ENCODE measurements at places on chromosomes 2 and 18. TPM values are rescaled to one million over a fixed set of nuclear protein-coding genes. Genes with fewer than 3 reads are reported as not detected.
A peak's percentile ranks its signal among the peaks of the same experiment; 100 is the strongest.

DNA sequence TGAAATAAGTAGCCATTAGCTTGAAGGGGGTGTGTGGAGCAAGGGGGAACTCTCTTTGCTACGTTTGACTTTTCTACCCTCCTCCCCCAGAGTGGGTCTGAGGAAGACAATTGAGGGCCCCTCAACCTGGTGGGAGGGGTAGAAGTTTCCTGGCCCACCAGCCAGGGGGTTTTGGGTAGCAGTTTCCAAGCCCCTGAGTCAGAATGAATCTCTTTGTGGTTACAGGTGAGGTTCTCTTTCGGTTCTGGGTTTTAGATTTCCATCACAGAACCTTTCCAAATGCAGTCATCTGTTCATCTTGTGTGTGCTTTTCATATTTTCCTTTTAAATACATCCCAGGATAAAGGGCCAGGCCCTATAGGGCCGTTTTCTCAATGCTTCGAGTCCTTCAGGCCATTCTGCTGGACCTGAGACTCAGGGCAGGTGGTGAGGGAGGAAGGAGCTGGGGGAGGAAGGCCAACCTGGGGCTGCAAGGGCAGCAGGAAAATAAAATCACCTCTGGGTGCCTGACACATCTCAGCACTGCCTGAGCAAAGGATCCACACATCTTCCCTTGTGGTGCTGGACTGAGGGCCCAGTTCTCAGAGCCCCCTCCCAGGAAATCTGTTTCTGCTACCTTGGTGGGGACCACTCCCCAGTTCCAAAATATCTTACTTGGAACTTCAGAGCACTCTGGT, 4.7 kb downstream of the LBH start:
- no peak overlapping the region for H3K4me3 ChIP-seq
- peaks cover 81% of the 10 kb centered on the region for H3K4me1 ChIP-seq
- H3K27me3 ChIP-seq = no peaks in the 10 kb centered on the region
- H3K36me3 ChIP-seq = peaks cover 54% of the 10 kb centered on the region
- peak; percentile 45 for DNase-seq
- H3K27ac ChIP-seq = peak overlapping the region; percentile 39

- DNase-seq = no peak
- no peaks in the 10 kb centered on the region for H3K27me3 ChIP-seq
- H3K4me1 ChIP-seq = peaks cover 21% of the 10 kb centered on the region
- H3K27ac ChIP-seq = peak overlapping the region; percentile 74
- no peaks in the 10 kb centered on the region for H3K36me3 ChIP-seq
- no peak overlapping the region for H3K4me3 ChIP-seq
These were observed 171.3 kb downstream of the THADA start for GRCh38 chr2:43424262-43425207.

- H3K36me3 ChIP-seq = no peaks in the 10 kb centered on the region
- no peak overlapping the region for H3K27ac ChIP-seq
- no peak overlapping the region for H3K4me3 ChIP-seq
These were observed 5.9 kb upstream of the RALB start for GRCh38 chr2:120246546-120247300.

DNA sequence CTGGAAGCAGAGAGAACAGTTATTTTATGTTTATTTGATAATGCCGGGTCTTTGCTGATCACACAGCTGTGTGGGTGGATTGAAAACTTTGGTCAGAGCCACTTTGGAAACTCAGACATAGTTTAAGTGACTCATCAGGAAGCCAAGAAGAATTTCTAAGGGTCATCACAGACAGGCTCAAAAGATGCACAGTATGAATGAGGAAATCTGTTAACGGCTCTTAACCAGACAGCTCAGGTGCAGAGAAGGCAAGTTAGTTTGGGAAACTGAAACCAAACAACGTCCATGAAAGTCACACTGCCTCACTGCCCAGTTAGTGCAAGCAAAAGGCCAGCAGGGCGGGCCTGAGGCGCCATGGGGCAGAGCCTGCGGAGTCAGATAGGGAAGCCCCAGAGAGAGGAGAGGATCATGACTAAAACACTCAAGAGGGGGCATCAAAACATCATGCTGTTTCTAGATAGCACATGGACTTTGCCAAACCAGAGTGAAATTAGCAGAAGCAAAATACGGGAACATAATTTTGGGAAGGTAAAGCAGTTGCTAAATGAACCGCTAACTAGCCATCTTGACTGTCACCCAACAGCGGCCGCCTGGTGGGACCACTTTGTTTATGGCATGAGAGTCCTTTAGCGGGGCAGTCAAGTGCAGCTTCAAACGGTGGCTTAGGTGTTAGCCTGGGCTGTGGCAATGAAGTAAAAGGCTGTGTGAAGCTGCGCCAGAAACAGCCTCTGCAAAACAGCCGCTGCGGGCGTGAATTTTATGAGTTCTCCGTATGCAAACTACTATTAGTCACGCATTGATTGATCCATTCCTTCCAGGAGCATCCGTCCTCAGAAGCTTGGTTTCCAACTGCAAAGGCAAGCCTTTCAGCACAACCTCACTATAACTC, 101.2 kb downstream of the KCTD18 start:
- H3K4me1 ChIP-seq = no peaks in the 10 kb centered on the region
- no peaks in the 10 kb centered on the region for H3K36me3 ChIP-seq
- H3K27ac ChIP-seq = no peak overlapping the region

GRCh38 chr2:25939257-25939668, 43.0 kb downstream of the KIF3C start:
- H3K27me3 ChIP-seq = no peaks in the 10 kb centered on the region
- no peak overlapping the region for H3K4me3 ChIP-seq
- no peak for DNase-seq

DNA sequence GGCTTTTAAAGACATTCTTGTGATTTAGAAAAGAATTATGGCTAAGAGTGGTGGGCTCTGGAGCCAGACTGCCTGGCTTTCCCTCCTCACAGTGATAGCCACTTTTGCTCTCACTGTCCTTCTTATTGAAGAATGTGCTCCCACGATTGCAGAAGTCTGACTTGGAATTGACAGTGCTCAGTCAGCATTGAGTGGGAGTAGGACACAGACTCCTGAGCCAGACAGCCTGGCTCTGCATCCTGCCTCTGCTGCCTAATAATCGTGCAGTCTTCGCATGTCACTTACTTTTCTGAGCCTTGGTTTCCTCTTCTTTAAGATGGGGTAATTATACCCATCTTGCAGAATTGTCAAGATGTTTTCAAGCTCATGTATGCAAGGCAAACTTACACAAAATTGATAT, 23.3 kb downstream of the SPATS2L start:
- H3K27ac ChIP-seq = no peak overlapping the region
- no peaks in the 10 kb centered on the region for H3K36me3 ChIP-seq
- H3K4me1 ChIP-seq = no peaks in the 10 kb centered on the region

DNA sequence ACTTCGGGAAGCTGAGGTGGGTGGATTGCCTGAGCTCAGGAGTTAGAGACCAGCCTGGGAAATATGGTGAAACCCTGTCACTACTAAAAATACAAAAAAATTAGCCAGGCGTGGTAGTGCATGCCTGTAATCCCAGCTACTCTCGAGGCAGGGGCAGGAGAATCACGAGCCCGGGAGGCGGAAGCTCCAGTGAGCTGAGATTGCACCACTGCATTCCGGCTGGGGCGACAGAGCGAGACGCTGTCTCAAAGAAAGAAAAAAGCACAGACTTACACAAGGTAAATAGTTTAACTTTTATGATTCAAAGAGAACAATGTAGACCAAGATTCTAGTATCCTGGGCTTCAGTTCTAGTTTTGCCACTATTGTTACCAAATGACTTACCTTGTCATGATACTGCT, 37.4 kb downstream of the NCKAP1 start:
- DNase-seq = no peak
- no peak overlapping the region for H3K4me3 ChIP-seq
- H3K27ac ChIP-seq = no peak overlapping the region
- H3K36me3 ChIP-seq = no peaks in the 10 kb centered on the region

DNA sequence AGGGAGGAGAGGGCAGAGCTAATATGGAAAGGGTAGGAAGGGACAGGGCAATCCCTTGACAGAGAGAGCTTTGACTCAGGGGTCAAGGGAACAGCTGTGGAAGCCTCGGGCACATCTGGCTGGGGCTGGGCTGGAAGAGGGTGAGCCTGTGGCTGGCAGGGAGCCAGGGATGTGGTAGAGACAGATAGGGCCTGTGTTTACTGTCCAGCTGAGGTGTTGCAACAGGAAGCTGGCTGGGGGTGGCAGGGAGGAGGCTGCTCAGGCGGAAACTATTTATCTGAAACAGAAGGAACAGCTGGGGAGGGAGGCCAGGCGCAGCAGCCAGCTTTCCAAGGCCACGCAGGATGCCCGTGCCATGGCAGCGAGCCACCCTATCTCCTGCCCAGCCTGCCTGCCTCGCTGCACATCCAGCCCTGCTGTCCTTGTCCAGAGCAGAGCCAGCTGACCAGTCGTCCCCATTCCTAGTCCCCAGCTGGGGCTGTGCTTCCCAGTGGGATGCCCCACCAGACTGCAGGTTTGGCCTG, 264.7 kb downstream of the CYP26B1 start:
- H3K4me1 ChIP-seq = no peaks in the 10 kb centered on the region
- no peaks in the 10 kb centered on the region for H3K36me3 ChIP-seq
- H3K27me3 ChIP-seq = no peaks in the 10 kb centered on the region
- H3K27ac ChIP-seq = no peak overlapping the region
- no peak overlapping the region for H3K4me3 ChIP-seq

DNA sequence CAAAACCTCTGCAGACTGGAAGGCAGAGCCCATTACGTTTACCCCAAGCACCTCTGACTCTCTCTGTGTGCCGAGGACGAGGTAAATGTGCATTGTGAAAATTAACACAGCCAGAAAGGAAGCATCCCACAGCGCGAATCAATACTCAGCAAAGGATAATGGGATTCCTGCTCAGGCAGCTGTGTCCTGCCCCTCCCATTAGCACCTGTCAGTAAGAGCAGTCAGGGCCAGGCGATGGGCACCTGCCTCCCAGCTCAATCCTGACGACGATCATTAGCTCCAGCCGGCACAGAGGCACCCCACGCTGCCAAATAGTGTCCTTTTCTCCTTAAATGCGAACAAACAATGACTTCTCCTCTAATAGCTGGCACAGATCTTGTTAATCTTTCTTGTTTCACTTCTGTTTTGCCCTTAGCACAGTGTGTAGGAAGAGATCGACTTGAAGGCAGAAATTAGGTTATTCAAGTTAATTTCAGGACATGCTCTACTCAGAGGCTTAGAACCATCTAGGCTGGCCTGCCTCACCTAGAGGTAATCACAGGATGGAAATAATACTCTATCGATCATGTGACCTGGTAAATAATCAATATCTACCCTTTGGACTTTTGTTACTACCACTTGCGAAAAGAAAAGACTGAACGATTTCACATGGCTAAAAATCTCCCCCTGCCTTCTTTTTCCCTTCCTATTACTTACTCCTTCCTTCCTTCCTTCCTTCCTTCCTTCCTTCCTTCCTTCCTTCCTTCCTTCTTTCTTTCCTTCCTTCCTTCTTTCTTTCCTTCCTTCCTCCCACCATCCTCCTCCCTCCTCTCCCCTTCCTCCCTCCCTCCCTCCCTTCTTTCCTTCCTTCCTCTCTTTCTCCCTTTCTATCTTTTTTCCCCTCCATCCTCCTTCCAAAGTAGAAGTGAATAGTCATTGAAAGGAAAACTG, 487.9 kb upstream of the ID2 start:
- H3K4me3 ChIP-seq = no peak overlapping the region
- H3K36me3 ChIP-seq = peaks cover 2% of the 10 kb centered on the region
- peaks cover 4% of the 10 kb centered on the region for H3K4me1 ChIP-seq
- H3K27me3 ChIP-seq = no peaks in the 10 kb centered on the region
- no peak for DNase-seq

DNA sequence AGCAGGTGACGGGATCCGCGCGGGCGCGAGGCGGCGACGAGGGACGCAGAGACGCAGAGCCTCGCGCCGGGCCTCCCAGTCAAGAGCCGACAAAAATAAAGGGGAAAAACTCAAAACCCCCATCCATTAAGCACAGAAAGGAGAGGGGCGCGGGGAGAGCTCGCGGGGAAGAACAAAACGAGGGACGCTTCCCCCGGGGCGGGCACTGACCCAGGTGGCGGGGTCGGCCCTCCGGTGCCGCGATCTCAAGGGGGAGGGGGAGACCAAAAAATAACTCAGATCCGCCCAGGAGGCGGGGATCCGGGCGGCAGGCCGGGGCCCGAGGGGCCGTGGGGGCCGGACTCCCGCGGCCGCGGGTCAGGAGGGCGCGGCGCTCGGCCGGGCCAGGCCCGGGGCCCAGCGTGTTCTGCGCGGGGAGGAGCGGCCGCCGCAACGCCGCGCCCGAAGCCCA, 597 bp downstream of the RNF103 start:
- H3K36me3 ChIP-seq = peaks cover 5% of the 10 kb centered on the region
- H3K4me3 ChIP-seq = peak overlapping the region; percentile 97
- H3K27me3 ChIP-seq = no peaks in the 10 kb centered on the region
- peaks cover 9% of the 10 kb centered on the region for H3K4me1 ChIP-seq

DNA sequence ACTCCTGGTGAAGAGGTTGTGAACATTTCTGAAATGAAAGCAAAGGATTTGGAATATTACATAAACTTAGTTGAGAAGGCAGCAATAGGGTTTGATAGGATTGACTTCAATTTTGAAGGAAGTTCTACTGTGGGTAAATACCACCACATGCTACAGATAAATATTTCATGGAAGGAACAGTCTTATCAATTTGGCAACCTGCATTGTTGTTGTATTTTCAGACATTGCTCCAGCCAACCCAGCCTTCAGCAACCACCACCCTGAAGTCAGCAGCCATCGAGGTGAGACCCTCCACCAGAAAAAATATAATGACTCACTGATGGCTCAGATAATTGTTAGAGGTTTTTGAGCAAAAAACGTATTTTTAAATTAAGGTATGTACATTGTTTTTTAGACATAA, 10.0 kb downstream of the RDH14 start:
- no peaks in the 10 kb centered on the region for H3K4me1 ChIP-seq
- H3K36me3 ChIP-seq = peaks cover 18% of the 10 kb centered on the region
- H3K4me3 ChIP-seq = no peak overlapping the region
- H3K27me3 ChIP-seq = no peaks in the 10 kb centered on the region
- DNase-seq = no peak

DNA sequence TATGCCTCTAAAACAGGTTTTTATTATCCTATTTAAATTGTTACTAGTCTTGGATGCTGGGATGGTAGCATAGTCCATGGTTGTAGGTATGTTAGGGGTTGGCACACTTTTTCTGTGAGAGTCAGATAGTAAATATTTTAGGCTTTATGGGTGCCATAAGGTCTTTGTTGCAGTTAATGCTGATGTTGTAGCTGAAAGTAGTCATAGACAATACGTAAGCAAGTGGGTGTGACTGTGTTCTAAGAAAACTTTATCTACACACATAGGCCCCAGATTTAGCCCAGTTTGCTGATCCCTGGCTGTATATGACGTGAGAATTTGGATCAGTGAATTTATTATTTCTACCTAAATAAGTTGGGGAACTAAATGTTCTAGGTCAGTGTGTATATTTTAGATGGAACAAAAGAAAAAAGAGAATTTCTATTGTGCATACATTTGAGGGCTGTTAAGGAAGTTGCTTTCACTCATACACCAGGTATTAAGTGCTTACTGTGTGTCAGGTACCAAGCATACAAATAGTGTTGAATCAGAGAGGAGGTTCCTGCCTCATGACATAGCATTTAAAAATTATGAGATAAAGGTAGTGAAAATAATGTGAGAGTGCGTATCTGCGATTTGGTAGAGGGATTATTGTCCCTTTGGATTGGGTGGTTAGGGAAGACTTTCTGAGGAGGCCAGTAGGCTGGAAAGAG, 39.4 kb downstream of the AGFG1 start:
- H3K27ac ChIP-seq = no peak overlapping the region
- no peak overlapping the region for H3K4me3 ChIP-seq
- H3K27me3 ChIP-seq = no peaks in the 10 kb centered on the region

GRCh38 chr18:13436576-13436975, 218.0 kb downstream of the LDLRAD4 start:
- H3K4me1 ChIP-seq = peaks cover 15% of the 10 kb centered on the region
- DNase-seq = peak; percentile 70
- no peaks in the 10 kb centered on the region for H3K36me3 ChIP-seq

PSD4 gene
- total RNA-seq = 340 TPM

PHLPP1 gene
- 14.8 TPM for total RNA-seq

CNOT9 gene
- total RNA-seq = 66.7 TPM

FOXI3 gene
- not detected for total RNA-seq

XIRP2 gene
- total RNA-seq = not detected

SLC23A3 gene
- total RNA-seq = 0.48 TPM

NCKAP5 gene
- 0.12 TPM for total RNA-seq
